ENCODE measurements at places on chromosomes 2 and 18. TPM values are rescaled to one million over a fixed set of nuclear protein-coding genes. Genes with fewer than 3 reads are reported as not detected.

CAPN13 gene
- total RNA-seq: 38.0 TPM

RGPD4 gene
- not detected for total RNA-seq

SDC1 gene
- total RNA-seq: 343 TPM

NEU2 gene
- not detected for total RNA-seq

EML6 gene
- 9.9 TPM for total RNA-seq

NEUROD1 gene
- 1.7 TPM for total RNA-seq

PAX3 gene
- not detected for total RNA-seq

QPCT gene
- 0.88 TPM for total RNA-seq

DAW1 gene
- total RNA-seq: not detected

LIMS2 gene
- total RNA-seq: 29.0 TPM

ADCY3 gene
- 40.4 TPM for total RNA-seq

SLC23A3 gene
- total RNA-seq: 90.1 TPM

FN1 gene
- total RNA-seq: 152 TPM

EEF1B2 gene
- 146 TPM for total RNA-seq

DUSP28 gene
- 8.4 TPM for total RNA-seq

MAP4K4 gene
- total RNA-seq: 31.5 TPM

SEMA4C gene
- total RNA-seq: 4.2 TPM

UGT1A4 gene
- not detected for total RNA-seq

CIB4 gene
- total RNA-seq: not detected

SCYGR4 gene
- not detected for total RNA-seq

GALM gene
- 68.1 TPM for total RNA-seq

ABCG5 gene
- total RNA-seq: 9.3 TPM

GALR1 gene
- 0.27 TPM for total RNA-seq

GRP gene
- not detected for total RNA-seq

LGALSL gene
- 17.8 TPM for total RNA-seq

MYCN gene
- total RNA-seq: 0.94 TPM

INHA gene
- total RNA-seq: not detected

BCL2L11 gene
- total RNA-seq: 70.0 TPM

GATA6 gene
- 111 TPM for total RNA-seq

DUSP11 gene
- total RNA-seq: 36.3 TPM
